Transverse colon (tissue), 4 donors: ENCODE measurements at places on chromosomes 2 and 18.

DNA sequence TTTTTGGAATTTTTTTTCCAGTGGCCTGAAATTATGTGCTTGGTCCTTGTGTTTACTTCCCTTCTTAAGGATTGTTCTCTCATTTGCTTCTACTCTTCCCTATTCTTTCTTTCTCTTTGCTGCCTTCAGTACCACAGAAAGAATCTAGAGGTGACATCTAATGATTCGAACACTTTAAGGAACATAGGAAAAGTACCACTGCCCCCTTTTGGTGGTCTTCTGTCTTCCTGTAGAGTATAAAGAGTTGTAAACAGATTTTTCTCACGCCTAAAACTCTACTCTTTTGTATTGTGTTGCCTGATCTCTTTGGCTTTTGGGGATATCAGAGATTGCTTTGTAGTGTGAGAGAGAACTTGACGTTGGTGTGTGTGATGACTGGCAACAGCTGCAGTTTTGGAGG lies 7.0 kb upstream of the SCTR start:
- DNase-seq: no peak

DNA sequence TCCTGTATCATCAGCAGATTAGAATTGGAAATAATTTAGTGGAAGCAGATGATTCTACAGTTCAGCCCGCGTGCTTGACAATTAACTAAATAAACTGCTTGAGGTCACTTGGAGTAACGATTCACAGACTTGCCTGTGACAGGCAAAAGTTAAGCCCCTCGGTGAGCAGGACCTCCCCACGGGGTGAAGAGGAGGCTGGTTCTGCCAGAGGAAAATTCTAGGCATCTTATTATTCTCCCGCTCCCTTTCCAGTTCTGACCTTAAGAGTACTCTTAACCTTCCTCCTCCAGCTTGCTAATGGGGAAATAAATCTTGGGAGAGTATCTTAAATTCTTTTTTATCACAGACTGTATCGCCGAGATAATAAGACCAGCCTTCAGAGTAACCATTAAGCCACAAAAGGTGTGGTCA lies 169.7 kb upstream of the SMAD2 start:
- no peak for DNase-seq

- DNase-seq: no peak
Measured at GRCh38 chr2:70986499-70987189, 8.0 kb downstream of the TEX261 start.

GRCh38 chr18:75714766-75715165 lies 287.3 kb upstream of the SMIM21 start:
- no peak for DNase-seq

DNA sequence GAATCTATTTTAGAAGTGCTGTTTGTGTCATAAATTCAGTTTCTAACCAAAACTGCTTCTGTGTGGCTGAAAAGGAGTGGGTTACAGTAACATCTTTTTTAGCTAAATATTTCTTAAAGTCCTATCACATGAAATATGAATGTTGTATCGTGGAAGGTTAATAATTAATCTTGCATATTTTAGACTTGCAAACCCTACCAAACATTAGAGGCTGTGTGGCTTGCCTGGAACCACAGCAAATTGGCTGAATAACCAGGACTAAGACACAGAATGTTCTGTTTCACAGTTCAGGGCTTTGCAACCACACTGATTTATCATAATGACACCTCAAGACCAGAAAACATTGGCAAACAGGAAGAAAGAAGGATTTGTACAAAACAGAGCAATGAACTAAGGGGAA lies 208.9 kb upstream of the CNTNAP5 start:
- DNase-seq: no peak

GRCh38 chr18:867257-867656 lies 37.4 kb upstream of the ADCYAP1 start:
- DNase-seq: no peak

- DNase-seq: no peak
Measured at GRCh38 chr2:159088906-159089305, 120.5 kb downstream of the TANC1 start.

DNA sequence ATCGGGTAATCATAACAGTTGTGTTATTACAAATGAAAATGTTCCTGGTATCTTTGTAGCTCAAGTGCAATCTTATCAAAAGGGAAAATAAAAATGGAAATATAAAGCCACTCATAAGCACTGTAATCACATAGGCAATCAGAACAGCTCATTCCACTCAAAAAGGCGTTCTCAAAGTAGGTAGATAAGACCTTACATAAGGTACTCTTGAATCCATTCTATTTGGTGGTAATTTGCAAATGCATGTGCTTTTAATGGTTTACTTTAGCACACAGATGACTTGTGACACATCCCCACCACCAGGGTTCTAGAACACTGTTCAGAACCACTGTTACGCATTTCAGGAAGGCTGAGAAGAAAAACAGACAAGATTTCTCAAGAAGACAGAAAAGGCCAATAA lies 86.7 kb upstream of the NARS1 start:
- no peak for DNase-seq

- DNase-seq: no peak
Measured at GRCh38 chr18:48375150-48375800, 33.9 kb downstream of the ZBTB7C start.

DNA sequence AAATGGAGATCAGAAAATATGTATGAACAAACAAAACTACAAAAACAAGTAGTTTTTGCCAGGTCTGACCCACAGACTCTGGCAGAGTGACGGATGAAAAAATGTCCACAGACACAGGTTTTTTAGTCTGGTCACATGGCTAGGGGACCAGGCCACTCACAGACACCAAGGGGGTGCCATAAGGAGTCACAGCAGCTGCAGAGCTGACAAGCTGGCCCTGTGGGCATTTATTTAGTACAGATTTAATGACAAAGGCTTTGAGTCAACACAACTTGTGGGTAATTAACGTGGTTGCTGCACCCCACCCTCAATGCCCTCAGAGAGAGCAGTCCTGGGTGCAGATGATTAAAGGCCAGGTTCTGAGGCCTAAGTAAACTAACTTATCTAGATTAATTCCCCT lies 76.0 kb downstream of the SH3YL1 start:
- DNase-seq: no peak

DNA sequence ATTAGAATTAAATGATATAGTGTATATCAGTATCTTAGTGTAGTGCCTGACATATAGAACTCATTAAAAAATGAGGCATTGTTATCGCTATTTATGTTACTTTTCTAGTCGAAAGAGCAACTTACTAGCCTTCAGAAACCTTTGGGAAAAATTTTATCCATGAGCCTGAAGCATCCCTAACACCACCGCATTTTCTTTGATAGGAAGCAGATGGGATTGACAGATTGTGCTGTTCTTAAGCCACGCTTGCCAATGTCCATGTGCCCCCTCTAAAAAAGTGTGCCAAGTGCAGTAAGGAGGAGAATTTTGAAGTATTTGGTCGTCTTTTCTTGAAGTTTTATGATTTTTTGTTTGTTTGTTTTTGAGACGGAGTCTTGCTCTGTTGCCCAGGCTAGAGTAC lies 29.1 kb downstream of the PPM1B start:
- no peak for DNase-seq

- no peak for DNase-seq
Measured at GRCh38 chr18:53909668-53910067, 314.8 kb downstream of the MBD2 start.

- no peak for DNase-seq
Measured at GRCh38 chr2:98759338-98759737, 28.4 kb upstream of the MGAT4A start.

DNA sequence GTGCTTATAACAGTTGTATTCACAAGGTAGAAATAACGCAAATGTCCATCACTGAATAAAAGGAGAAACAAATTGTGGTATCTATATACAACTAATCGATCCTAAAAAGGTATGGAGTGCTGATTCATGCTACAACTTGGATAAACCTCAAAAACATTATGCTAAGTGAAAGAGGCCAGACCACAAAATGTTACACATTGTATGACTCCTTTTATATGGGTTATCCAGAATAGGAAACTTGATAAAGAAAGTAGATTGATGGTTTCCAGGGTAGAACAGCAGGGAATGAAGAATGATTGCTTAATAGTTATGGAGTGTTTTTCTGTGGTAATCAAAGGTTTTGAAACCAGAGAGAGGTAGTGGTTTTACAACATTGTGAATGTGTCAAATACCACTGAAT lies 432.2 kb upstream of the TRIB2 start:
- DNase-seq: no peak

- DNase-seq: no peak
Measured at GRCh38 chr2:64036034-64036705, 16.9 kb upstream of the VPS54 start.

- no peak for DNase-seq
Measured at GRCh38 chr2:70045932-70046331, 41.3 kb upstream of the PCBP1 start.

DNA sequence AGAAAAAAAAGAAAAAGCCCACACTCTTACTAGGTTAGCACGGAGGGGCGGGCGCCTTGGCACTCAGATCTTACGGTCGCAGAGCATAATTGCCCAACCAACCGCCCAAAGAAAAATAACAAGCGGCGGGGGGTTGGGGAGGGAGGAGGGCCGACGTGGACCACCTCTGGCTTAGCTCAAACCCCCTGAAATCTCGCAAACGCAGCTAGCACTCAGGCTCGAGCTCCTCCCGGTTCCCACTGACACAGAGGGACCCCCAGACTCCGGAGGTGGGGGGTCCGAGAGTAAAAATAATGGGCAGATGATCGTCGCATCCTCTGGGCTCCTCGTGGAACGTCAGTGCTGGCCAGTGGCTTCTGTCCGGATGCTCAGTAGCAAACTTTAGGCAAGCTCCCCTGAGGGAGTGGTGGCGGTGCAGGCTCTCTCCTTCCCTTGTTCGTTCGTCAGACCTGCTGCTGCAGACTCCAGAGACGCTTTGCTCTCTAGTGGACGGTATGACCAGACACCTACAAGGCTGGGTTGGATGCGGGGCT lies 12.0 kb downstream of the CATIP start:
- DNase-seq: peak; percentile 47
